ENCODE measurements at places on chromosomes 11 and 22.
A peak's percentile ranks its signal among the peaks of the same experiment; 100 is the strongest.

DNA sequence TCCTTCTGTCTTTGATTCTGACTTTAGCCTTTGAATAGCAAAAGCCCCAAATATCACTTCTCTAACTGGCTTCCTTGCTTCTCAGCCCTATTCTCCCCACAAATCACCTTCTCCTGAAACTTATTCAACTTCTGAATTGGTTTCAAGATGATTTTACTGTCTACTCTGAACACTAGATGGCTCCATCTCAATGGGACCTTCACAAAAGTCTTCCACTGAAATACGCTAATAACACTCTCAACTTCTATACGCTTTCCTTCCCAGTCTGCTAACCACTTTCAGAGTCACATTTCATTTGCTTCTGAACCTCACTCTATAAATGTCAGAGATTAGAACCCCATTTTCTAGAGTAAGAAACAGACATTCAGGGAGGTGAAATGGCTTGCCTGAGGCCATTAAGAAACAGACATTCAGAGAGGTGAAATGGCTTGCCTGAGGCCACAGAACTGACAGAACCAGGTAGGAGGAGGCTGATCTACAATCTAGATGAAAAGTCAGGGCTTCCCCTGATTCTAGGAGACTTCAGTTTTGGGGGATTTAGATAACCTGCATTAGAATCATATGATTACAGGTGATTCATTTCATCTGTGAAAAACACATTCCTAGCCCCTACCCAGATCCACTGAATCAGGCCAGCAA, 20.6 kb downstream of the MORC2 start:
- no peak for DNase-seq

DNA sequence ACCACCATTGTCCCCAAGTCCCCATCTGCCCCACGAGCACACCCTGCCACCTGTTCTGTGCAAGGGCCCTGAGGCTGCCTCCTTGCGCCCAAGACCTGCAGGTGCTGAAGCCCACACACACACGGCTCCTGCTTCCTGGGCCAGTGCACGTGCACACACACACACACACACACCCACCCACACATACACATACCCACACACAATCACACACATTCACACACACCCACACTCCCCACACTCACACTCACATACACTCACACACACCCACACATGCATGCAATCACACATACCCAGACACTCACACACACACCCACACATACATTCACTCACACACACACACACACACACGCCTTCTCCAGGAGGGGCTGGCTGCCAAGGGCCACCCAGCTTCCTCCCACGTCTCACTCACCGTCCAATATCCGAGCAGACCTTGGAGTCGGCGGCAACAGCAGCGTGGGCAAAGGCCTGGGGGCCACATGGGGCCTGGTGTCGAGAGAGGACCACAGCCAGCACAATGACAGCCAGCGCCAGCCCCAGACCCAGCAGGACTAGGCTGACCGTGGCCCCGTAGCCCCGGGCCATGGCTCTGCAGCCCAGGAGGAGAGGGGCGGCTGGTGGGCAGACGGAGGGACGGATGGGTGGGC, 616 bp downstream of the GGT5 start:
- no peak for DNase-seq

DNA sequence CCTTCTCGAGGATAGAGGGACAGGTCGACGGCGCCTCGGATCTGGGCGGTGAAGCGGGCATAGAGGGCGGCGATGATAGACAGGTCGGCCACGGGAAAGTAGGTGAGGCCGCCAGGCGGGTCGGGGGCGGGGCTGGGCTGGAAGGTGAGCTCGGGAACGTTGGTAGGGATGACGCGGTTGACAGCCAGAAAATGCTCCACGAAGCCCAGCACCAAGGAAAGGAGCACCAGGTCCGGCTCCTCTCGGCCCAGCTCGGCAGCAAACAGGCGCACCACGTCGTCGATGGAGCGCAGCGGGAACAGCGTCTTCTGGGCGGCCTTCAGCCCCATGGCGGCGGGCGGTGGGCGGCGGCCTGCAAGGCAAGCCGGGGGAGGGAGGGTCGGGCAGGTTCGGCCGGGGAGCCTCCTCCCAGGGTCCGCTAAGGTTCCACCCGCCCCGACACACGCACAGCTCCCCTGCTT, 540 bp downstream of the MEN1 start:
- no peak for DNase-seq

DNA sequence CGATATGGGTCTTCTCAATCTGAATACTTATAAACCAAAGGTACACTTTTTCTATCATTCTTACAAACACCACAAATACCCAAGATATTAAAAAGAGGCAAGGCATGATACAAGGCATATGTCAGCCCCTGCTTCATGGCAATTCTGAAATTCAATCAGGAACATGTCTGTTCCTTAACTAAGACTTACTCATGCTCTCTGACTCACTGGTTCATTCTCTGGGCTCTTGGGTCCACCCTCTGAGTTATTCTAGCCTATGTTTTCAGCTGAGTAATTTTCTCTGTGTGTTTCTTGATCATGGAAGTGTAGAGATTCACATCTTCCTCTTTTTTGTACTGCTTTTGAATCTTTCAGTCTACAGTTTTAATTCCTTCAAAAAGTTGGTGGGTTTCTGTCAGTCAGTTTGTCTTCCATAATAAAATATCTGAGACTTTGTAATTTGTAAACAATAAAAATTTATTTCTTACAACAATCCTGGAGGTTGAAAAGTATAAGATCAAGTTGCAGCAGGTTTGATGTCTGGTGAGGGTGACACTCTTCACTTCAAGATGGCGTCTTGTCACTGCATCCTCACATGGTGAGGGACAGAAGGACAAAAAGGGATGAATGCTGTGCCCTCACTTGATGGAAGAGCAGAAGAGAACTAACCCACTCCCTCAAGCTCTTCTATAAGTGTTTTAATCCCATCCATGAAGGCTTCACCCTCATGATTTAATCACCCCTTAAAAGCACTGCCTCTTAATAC, 211.7 kb downstream of the FAM76B start:
- no peak for DNase-seq

- no peak for DNase-seq
Observed at GRCh38 chr11:34637303-34637702, 16.4 kb downstream of the EHF start.

DNA sequence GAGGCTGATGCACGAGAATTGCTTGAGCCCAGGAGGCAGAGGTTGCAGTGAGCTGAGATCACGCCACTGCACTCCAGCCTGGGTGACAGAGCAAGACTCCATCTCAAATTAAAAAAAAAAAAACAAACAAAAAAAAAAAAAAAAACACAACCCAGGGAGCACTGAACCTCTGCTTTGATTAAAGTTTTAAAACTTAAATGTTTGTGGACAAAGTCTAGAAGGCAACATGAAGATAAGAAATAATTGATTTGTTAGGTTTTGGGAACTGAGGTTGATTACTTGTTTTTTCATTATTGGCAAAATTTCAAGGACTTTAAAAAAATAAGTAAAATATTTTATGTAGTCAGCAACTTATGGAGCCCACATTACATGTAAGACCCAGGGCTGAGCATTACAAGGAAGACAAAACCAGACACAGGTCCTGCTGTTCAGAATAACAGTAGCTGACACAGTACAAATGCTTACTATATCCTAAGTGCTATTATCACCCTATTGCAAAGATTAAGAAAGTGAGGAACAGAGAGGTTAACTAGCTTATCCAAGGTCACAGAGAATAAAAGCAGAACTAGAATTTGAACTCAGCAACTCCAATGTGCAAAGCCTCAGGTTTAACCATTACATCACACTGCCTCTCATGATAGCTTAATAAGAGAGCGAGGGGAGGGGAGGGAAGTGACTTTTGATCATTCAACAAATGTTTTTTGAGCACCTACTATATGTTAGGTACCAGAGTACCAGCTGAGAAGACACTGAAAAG, 2.3 kb upstream of the CRY2 start:
- DNase-seq, result no peak

DNA sequence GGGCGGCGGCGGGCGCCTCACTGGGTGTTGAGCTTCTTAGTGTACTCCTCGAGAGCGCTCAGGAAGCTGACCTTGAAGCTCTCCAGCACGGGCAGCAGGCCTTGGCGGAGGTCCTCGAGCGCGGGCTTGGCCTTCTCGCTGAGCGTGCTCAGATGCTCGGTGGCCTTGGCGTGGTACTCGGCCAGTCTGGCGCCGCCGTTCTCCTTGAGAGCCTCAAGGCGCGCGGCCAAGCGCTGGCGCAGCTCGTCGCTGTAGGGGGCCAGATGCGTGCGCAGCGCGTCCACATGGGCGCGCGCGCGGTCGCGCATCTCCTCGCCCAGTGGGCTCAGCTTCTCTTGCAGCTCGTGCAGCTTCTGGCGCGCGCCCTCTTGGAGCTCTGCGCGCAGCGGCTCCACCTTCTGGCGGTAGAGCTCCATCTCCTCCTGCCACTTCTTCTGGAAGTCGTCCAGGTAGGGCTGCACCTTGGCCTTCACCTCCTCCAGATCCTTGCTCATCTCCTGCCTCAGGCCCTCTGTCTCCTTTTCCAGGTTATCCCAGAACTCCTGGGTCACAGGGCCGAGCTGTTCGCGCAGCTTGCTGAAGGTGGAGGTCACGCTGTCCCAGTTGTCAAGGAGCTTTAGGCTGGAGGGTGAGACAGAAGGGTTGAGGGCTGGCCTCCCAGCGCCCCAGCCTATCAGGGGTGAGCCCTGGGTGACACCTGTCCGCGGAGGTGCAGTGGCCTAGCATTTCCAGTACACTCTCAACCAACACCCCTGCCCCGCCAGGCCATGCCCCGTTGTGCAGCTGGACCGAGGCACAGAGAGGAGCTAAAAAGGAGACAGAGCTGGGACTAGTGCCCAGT, 1.4 kb downstream of the APOA1 start:
- peak; percentile 65 for DNase-seq

DNA sequence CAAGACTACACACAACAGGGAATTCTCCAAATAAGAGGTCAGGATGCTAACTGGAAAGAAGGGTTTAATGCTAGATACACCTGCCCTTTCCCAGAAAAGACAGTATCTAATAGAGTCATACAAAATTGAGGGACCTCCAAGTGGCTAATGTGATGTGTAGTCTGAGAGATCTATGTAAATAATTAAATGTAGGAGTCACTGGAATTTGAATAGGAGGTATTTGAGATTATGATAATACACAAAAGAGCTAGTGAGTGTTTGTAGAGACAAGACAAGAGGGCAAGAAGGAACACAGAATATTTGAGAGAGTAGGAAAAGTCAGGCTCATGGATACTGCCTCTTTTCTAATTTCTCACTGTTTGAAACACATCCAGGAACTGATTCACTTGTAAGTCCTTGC, 15.5 kb upstream of the INSC start:
- DNase-seq, result no peak

DNA sequence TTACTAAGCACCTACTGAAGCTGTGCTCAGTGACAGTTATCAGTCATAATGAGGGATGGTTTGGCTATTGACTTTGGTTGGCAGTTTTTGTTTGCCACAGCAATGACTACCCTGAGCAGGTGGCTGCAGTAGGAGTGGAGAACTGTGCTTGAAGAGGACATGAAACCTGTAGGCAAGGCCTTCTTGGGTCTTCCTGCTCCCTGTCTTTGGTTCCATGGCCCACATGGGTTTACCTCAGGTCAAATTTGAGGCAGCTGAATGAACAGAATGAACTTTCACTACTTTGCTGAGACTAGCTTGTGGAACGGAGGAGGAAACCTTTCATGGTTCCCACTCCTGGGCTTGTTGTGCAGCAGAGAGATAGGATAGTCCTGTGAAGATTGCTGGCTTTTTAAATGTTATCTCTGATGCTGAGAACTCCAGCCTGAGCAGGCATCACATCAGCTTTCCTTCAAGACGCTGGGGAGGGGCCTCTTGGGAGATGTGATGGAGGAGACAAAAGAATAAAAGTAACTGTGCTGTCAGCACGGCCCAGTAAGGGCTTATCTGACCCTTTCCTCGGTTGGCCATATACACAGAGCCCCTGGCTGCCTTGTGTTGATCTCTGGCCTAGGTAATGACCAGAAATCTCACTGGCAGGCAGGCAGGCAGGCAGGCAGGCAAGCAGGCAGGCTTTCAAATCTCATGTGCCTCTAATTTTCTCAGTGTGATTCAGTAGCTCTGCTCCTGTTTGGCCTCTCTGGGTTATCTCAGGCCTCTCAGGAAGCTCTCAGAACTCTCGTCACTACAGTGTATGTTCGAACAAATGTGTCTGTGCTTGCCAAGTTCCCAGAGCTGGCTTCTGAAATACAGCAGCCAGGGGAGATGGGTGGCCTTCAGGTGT, 12.0 kb downstream of the STIM1 start:
- DNase-seq, result no peak

DNA sequence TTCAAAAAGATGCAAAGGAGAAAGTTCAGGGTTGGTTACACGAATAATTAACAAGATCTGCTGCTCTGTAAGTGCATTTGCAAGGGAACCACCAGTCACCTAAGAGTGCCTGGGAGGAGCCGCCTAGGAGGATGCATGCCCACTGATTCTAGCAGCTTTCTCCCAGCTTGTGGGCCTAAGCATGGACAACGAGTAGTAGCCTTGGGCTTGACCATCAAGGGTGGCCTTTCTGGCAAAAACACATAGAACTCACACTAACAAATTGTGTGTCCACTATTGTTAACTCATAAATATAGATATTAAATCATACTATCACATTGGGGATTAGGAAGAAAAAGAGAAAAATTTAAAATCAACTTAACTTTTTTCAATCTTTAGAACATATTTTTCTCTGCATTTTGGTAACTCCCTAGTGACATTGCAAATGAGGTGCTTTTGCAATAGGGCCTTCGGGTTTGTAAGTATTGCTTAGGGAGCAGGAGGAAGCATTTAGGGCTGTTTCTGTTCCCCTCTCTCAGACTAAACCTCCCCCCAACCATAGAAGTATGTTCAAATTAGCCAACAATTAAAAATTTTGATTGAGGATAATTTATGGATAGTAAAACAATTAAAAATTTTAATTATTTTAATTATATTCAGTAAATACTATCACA, 57.3 kb upstream of the CEP295 start:
- DNase-seq, result no peak

- no peak for DNase-seq
Observed at GRCh38 chr22:38026130-38027111, 30.8 kb upstream of the PICK1 start.

DNA sequence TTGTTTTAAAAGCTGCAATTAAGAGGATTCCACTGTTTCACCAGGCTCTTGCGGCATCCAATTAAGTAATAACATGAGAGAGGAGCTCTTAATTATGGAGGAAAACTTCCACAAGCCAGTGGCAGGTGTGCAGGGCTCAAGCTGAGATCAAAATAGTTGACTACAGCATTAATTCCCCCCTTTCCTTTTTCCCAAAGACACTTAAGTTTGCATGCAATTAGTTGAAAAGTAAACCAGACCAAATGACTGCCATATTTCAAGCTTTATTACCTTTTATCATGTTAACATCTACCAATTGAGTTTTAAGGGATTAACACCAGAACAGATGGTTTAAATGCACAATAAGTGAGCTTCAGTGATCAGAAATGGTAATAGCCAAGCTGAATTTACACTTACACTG, 32.1 kb downstream of the FAM168A start:
- no peak for DNase-seq

- no peak for DNase-seq
Observed at GRCh38 chr11:34259087-34259486, 98.7 kb downstream of the ABTB2 start.

DNA sequence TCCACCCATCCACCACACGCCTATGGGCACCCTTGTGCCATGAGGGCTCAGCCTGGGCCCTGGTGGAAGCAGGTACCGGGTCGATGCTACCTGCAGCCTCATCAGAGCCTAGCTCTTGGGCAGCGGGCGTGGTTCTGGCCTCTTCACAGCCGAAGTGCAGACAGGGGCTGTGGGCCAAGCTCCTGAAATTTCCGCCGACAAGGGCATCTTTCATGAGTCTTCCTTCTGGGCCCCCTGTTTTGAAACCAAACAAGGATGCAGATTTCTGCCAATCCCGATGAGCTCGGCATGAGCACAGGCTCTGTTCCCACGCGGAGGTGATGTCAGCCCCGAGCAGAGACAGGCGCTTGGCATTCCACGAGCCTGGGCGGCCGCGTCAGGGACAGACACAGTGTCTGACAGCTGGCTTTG, 22.6 kb upstream of the MGAT3 start:
- no peak for DNase-seq
